ENCODE measurements at places on chromosomes 6 and 20.

- no peak for DNase-seq
These were observed 128.7 kb downstream of the TBC1D32 start for GRCh38 chr6:121205569-121205968.

GRCh38 chr6:373773-374724, 17.5 kb upstream of the IRF4 start:
- DNase-seq = no peak

GRCh38 chr6:35186571-35186970, 27.2 kb upstream of the SCUBE3 start:
- DNase-seq = no peak

DNA sequence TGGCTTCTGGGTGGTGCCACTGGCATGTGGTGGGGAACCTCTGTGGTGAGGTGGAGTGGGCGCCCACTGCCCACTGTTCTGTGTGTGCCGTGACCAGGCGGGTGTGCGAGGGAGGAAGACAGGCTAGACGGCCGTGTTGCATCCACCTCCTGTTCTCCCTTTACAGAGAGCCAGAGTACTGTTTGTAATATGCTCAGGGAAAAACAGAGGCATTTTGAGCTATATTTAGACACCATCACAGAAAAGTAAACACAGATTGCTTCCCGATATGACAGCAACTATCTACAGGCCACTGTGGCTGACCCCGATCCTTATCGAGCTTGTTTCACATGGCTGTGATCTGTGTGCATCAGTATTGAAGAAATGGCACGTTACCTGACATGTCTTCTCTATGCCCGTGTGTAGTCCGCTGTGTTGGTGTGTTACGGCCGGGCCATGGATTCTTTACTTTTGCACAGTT, 45.6 kb downstream of the ARID1B start:
- DNase-seq = no peak

DNA sequence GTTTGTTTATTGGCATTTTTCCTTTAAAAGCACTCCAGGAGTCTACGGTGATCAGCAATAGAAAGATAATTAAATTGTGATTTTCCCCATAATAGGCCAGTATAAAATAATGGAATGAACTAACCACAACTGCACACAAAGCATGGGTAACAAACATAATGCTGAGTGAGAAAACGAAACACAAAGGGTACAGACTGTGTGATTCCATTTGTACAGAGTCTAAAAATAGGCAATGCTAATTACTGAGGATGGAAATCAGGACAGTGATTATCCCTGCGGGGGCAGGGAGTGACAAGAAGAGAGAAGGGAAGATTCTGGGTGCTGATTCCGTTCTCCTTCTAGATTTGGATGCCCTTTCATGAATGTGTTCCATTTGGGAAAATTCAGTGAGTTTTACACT, 478.1 kb downstream of the PREX1 start:
- DNase-seq = no peak

- no peak for DNase-seq
These were observed 109.6 kb downstream of the DLL1 start for GRCh38 chr6:170181338-170181690.

DNA sequence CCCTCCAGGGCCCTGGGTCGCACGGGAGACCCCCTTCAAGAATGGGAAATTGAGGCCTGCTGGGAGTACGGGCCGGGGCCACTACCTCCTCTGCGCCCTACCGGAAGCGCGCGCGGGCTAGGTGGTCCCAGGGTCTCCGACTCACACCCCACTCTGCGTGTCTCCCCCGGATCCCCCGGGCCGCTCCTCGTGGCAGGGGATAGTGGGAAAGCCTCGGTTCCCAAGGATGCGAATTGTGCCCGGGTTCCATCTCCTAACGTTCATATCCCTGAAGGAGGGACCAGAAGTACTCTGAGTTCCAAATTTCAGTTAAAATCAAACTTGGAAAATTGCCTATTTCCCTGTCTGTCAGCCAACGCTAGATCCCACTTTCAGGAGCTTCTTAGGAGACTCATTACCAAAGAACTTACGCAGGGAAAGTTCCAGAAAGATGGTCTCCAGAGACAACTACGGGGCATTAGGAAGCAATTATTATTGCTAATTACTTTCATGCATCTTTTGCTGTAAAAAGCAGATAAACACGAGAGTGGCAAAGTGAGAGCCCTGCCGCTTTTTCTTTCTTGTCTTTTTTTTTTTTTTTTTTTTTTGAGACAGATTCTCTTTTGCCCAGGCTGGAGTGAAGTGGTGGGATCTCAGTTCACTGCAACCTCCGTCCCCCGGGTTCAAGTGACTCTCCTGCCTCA, 858 bp downstream of the FAM83D start:
- no peak for DNase-seq

- DNase-seq = no peak
These were observed 128.9 kb downstream of the CLIC5 start for GRCh38 chr6:45886776-45887175.

GRCh38 chr6:56043076-56043475, 167.7 kb upstream of the BMP5 start:
- no peak for DNase-seq

DNA sequence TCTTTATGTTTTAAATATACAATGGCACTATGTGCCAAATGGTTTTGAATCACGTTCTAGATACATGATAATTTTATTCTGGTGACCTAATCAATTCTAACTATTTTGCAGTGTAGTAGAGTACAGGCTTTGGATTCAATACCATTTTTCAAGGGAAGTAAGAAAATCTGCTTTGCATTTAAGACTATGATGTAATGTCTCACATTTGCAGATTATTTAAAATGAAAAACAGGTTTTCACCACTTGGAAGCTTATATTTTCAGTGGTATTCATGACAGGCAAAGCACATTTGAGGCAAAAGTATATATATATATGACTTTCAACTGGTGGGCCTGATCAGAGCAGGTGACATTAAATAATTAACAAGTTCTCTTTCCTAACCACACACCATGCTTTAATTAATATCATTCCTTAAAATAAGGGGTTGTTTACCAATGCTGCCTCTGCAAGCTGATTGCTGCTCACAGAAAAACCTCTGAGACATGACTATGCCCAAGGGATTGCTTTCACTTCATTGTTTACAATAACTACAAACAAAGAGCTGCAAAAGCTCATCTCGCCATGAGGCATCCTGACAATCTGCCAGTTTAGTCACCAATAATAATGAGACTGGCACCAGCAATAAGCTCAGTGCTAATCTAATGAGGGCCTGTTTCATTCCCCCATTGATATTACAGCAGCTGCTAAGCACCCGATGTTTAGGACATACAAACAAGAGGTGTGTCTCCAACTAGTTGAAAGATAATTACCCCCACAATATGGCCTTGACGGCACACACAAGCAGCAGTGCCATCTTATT, 1176.0 kb upstream of the GJE1 start:
- no peak for DNase-seq

DNA sequence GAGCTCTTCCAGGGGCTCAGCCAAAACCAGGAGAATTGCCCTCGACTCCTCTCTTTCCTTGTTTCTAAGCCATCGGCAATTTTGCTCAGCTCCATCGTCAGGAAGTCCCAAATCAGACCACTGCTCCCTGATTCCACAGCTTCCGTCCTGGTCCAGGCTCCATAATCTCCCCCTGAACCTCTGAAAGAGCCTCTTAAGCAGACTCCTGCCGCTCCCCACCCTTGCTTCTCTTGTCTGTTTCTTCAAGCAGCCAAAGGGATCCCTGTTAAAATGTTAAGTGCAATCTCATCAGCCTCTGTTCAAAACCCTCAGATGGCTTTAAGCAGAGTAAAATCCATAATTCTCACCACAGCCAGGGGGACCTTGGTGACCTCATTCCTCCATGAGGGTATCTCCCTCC, 244.7 kb upstream of the SPTLC3 start:
- no peak for DNase-seq

GRCh38 chr6:45633272-45633908, 255.7 kb upstream of the SUPT3H start:
- no peak for DNase-seq

DNA sequence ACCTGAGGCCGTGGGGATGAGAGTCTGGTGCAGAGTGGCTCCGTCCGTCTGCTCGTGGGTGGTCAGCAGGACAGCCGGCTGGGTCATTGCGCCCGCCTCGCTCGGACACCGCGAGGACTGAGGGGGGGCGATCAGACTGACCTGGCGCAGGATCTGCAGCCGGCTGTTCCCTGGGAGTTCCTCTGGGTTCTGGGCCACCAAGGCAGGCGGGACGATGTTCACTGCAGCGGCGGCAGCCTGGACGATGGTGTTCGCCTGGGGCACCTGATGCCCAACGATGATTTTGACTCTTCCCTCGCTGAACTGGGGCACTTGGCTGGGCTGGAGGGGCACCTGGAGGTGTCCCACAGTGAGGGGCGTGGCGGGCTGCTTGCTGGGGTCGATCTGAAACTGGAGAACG, 39.2 kb downstream of the ZFP64 start:
- DNase-seq = no peak

- DNase-seq = peak; percentile 71
These were observed 45.8 kb downstream of the TM9SF4 start for GRCh38 chr20:32155017-32155981.

DNA sequence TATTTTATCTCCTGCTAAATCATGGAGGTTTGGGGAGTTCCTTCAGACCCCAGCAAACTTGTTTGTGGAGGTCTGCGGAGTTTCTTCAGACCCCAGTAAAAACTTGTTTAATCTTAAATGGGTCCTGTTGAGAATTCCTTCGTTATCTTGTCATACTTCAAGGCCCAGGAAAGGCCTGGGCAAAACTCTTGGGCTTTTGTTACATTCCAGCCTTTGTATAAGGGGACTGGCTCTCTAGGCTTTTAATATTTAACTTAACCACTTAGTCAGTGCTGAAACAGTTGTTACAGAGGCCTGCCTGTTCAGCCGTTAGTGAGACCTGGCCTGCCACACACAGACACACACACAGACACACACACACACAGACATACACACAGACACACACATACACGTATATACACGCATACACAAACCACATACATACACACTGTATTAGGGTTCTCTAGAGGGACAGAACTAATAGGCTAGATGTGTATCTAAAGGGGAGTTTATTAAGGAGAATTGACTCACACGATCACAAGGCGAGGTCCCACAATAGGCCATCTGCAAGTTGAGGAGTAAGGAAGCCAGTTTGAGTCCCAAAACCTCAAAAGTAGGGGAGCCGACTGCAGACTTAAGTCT, 21.3 kb upstream of the CST3 start:
- DNase-seq = no peak

DNA sequence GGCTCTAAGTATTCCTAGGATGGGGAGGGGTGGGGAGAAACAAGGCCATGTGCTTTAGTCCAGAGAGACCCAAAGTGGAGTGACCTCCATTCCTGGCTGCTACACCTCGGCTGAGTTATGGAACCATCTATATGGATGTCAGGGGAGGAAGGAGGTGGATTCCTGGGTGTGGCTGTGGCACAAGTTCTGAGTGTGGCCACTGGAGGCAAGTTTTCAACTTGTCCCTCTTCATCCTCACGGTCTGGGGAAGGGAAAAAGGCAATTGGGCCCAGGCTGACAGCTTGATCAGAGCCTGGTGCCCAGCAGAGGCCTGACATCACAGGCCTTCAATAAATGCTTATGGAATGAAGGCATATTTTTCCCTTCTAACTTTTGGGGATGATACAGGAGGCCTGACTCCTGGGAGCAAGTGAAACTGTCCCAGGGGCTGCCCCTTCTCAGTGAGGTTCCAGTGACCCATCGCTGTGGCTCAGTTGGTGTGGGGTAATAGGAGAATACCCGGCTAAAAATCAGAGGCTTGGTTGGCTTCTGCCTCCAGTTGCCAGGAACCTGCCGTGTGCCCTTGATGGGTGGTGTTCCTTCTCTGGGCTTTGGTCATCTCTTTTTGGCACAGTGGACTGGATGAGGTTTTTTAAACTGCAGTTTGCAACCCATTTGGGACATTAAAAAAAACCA, 1.8 kb upstream of the ITPR3 start:
- DNase-seq = no peak

DNA sequence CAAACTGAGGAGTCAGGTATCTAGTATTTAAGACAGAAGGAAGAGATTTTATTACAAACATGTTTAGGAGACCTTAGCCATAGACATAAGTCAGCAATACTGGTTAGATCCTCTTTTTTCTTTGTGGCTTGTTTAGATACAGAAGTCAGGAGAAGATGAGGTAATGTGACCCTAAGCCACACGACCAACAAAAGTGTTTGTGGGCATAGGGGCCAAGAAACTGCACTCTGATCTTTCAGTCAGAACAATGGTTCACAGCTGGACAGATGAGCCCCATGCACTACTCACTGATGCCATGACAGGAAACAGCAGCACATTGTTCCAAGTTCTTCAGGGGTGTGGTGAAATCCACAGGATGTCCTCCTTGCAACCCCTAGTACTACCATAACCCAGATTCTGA, 238.5 kb upstream of the RAB32 start:
- DNase-seq = no peak

GRCh38 chr6:143896126-143896860, 32.0 kb downstream of the ZC2HC1B start:
- DNase-seq = peak; percentile 8

GRCh38 chr6:157684620-157685299, 138.3 kb upstream of the SNX9 start:
- no peak for DNase-seq

- no peak for DNase-seq
These were observed 67.3 kb downstream of the KCNB1 start for GRCh38 chr20:49415005-49415667.

DNA sequence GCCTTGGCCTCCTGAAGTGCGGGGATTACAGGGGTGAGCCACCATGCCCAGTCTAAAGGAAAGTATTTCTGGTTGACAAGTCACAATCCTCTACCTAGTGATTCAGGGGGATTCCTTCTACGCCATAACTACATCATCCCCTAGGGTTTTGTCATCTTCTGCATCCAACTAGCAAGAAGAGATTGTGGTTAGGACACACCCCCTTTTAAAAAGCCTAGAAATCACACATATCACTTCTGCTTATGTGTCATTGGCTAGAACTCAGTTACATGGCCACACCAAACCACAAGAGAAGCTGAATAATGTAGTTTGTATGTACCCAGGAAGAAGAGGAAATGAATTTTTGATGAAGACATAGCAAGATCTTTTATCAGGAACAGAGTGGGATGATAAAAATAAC, 14.7 kb upstream of the CHD6 start:
- DNase-seq = no peak

DNA sequence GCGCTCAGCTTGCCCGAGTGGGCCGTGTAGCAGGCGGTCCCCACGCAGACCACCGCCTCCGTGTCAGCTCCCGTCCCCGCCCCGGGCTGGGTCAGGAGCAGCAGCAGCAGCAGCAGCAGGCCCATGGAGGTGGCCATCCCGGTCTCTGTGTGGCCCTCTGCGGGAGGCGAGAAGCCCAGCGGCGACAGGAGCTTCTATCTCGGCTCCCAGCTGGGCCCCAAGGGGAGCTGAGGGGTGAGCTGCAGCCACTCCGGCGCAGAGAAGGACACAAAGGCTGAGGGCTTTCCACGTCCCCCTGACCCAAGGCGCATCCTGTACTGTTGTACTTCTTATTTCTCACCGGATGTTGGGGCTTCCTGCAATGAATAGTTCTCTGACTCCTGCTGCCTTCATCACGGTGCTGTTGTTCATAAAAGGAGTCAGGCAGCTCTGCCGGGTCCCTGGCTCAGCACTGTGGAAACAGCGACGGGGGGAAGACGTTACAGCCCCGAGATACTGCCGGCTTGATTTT, at the start of gene CD93:
Gene CD93 (minus strand): TSS at position 269 of the 511 bp plus-strand sequence. CDS start 132 bp downstream, at position 137.
- DNase-seq = peak; percentile 85
